T-helper 2 cell (primary cell): ENCODE measurements at places on chromosomes 5 and 9.

DNA sequence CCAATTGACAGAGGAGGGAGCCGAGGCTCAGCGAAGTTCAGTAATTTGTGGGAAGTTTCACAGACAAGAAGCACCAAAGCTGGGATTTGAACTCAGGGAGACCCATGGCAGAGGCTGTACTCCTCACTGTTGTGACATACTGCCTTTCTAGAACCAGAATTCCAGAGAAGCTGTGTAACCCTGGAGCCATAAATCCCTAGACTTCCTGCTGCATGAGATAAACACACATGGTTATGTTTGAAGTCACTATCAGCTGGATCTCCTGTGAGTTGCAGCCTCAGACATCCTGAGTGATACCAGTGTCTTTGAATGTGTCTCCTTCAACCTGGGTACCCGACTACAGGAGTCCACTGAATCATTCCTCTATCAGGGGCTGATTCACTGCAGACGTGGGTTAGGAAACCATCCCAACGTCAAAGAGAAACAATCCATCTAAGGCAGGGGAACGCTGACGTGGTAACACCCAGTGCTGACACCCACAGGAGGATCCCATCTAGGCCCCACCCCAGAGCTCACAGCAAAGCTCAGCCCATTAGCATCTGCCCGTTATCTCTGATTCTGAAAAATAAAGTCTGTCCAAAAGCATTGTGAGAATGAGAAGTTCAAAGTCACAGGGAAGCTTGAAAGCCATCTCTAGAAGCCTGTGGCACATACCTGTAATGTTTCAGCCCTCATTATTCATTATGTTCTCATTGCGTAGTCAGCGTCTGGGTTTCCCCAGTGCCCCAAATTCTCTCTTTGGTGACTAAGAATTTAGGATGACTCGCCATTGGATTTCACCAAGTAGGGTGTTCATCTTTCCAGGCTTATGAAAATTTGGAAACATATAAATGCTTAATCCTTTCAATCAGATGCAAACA lies 36.3 kb upstream of the BASP1 start:
- DNase-seq = no peak

- no peak for DNase-seq
Observed at GRCh38 chr5:51347704-51348103, 35.5 kb upstream of the ISL1 start.

GRCh38 chr5:149730620-149731331 lies 666 bp downstream of the PPARGC1B start:
- peak; percentile 30 for DNase-seq

GRCh38 chr9:125620216-125620615 lies 86.8 kb downstream of the MAPKAP1 start:
- no peak for DNase-seq

GRCh38 chr5:133967124-133967523 lies 1.3 kb downstream of the C5orf15 start:
- DNase-seq = no peak

- DNase-seq = no peak
Observed at GRCh38 chr9:14445946-14446345, 132.0 kb upstream of the NFIB start.

DNA sequence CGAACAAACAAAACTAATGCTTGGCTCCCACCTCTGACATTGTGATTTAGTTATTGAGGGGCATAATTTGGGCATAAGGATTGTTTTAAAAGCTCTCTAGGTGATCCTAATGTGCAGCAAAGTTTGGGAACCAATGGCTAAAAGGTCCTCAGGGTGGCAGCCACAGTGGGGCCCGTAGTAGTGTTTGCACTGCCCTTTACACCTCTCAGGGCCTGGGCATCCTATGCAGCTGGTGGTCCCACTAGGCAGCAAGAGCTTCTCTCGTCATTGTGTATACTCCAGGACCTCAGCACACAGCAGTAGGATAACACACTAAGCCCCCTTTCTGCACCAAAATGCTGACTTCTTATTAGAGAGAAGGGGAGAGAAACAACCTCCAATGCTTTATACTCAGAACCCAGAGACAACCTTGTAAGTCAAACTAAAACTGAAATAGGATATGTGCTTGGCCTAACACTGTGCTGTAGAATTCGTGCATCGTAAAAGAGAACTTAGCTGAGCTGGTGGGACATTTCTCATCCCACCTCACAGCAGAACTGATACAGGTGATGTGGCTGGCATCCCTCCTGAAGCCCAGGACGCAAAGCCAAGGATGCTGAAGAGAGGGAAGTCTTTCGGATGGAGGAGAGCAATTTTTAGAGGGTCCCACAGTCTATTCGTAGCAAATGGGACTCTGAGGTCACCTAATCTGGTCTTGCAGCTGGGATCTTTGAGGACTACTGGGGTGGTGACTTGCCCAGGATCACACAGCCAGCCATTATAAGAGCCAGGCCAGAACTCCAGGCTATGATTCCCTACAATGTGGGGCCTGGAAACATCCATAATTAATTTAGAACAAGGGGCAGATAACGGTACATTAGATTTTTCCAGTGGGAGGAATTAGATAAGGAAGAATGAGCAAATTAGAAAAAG lies 1.2 kb downstream of the GLRX start:
- peak; percentile 40 for DNase-seq

GRCh38 chr5:19555436-19555835 lies 432.6 kb downstream of the CDH18 start:
- DNase-seq = no peak

DNA sequence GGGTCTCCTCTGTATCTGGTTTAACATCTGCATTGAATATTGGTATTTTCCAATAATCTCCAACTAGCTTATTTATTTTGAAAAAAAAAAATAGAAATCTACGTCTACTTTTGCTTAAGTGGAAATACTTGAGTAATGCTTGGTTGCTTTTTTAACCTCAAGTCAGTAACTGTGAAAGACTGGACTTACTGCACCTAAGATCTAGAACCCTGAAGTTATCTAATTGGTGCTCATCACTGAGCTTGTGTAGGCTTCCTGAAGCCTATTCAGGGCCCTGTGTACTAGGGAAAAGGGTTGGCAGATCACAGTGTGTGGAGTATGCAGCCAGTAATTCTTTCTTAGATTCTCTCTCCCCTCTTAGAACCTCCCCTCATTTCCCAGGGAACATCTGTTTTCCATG lies 16.2 kb downstream of the SLC1A1 start:
- DNase-seq = no peak

DNA sequence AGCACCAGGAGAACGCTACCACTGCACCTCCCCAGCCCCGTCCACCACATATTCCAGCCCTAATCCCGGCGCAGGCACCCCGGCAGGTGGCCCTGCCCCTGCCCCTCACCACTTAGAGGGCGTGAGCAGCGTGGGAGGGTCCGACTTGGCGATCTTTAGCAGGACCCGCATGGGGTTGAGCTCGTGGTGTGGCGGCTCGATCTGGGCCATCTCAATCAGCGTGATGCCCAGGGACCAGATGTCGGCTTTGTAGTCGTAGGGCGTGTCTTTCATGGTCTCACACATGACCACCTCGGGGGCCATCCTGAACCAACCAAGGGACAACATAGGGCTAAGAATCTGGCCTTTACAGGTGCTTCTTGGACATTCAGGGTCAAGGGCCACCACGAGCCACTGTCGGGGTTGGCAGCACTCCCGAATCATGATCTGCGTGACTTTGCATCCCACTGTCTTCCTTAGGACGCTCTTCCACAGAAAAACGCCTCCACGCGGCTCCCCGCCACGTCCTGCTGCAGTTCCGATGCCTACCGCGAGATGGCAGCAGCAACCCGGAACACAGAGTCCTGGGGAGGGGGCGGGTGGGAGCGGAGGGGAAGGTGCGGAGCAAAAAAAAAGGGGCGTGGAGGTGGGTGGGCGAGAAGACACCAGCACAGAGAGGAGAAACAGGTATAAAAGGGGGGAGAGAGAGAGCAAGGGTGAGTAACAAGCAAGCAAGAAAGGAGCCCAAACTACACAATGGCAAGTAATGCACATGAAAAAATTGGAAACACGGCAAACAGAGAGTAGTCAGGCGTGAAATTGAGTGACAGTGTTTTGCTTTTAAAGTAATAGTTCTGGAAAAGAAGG lies 81.3 kb downstream of the STK10 start:
- DNase-seq = peak; percentile 43

DNA sequence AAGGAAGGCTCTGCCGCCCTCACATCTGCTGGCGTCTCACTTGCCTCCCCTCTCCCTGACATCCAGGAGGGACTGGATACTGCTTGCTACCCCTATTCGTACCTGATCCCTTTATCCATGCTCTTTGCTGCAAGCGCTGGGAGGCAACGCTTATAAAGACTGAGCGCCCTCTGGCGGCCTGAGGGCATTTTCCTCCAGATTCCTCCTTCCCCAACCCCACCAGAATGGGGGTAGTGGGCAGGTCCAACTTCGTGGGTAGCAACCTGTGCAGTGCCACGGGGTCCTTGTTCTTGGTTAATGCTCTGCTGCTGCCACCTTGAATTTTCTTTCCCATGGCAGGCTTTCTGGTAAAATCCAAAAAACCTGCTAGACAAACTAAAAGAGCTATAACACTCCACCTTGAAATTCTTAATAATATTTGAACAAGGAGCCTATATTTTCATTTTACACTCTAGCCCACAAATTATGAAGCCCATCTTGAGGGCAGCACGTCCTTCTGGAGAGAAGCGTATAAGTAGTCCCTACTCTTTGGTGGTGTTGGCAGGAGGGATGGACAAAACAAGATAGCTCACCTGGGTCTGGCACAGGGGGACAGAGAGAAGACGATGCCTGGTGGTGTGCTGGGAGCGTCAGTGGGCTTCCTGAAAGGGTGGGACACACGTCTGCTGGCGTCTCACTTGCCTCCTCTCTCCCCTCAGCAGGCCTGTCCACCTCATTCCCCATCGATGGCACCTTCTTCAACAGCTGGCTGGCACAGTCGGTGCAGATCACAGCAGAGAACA lies 52.5 kb downstream of the JADE2 start:
- DNase-seq = peak; percentile 43

DNA sequence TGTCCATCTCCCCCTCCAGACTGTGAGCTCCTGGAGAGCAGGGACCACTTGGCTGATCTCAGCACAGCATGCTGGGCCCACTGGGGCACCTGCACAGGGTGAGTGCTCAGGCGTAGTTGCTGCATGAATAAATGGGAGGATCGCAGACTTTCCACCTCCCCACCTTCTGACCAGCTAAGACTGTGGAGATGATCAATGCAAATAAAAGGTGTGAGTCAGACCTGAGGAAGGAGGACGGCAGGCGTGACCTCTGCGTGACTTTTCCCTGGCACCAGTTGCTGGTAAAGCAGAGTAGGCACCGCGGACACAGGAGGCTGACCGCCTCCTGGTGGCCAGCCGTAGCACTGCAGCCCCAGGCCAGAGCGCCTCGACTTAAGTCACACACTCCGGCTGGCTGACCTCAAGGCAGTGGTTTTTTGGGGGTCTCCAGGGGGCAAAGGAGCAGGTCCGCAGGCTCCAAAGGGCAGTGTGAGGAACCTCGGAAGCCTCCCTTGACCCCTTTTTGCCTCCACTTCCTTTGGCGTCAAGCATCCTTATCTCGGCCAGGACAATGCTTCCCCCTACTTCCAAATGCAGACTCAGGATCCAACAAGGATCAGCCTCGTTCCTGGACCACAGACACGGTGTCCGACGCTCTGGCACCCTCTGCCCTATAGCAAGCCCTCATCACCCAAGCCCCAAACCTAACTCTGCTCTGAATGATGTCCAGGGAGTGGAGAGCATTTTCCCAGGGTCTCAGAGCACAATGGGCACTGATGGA lies 12.7 kb upstream of the TDRD7 start:
- peak; percentile 43 for DNase-seq

DNA sequence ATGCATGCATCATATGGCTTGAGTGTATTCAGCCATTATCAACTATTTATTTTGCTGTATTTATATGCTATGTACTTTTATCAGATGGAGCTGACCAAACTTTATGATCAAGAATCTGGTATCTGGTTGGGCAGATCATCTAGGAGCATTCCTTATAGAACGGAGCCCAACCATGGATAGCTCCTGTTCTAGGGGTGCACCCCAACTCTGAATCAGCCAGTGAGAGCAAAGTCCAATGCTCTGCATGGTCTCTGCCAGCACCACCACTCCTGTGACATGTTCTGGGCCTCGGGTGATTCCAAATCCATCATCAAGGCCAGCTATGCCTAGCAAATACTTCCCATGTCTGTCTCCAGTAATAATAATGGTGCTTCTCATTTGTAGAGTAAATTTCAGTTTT lies 517.5 kb downstream of the AGTPBP1 start:
- DNase-seq = no peak

- no peak for DNase-seq
Observed at GRCh38 chr5:16628376-16628775, 11.6 kb upstream of the RETREG1 start.

- DNase-seq = peak; percentile 32
Observed at GRCh38 chr5:10633271-10634049, 69.6 kb downstream of the ANKRD33B start.

- no peak for DNase-seq
Observed at GRCh38 chr9:125580701-125581286, 126.2 kb downstream of the MAPKAP1 start.

DNA sequence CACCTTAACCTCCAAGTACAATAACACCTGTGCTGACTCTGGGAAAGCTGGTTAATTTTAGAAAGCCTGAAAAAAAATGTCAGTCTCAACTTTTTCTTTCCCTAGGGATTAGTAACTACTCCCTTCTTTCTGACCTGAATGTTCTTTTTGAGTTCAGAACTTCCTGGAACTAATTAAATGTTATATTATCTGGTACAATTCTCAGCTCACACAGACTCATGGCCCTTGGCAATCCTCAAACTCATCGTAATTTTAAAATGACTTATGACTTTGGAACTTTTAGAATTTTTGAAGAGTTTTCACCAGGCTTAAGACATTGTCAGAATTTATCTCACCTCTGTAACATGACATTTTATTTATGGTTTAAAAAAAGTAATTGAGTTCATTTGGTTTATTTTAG lies 315.0 kb downstream of the FER start:
- no peak for DNase-seq

- no peak for DNase-seq
Observed at GRCh38 chr9:127574072-127574993, 37.7 kb upstream of the STXBP1 start.

DNA sequence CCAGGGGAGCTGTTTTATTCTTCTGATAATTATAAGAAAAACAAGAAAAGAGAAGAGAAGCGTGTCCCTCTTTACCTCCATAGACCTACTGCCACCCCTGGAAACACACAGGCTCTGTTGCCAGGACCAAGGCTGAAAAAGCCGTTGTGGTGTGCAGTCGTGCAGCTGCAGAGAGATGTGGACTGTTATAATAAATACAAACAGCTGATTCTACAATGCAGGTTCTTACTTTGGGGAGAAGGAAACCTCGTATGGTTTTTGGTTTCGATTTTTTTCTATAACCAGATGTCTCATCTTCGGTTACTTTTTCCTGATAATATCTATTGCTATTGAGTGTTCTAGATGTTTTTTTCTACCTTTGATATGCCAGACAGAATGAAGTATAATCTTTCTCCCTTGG lies 28.1 kb downstream of the FYB1 start:
- DNase-seq = no peak

- DNase-seq = no peak
Observed at GRCh38 chr9:78115073-78115472, 83.5 kb upstream of the GNAQ start.
